A549 treated with GW870086 at 1 μM for 4 hours (cell line): ENCODE measurements at places on chromosomes 16 and 17. TPM values are rescaled to one million over a fixed set of nuclear protein-coding genes. Genes with fewer than 3 reads are reported as not detected.

DOC2A gene
- 1.7 to 2.3 TPM (median 1.9 TPM) in 5 replicates for total RNA-seq

IL21R gene
- 0.05 to 0.08 TPM (median 0.07 TPM) in 3 of 5 replicates, not detected in the others for total RNA-seq

CLDN9 gene
- 0.23 to 0.48 TPM (median 0.29 TPM) in 5 replicates for total RNA-seq

CDRT15L2 gene
- total RNA-seq = not detected in 5 replicates

FBXO39 gene
- not detected in 5 replicates for total RNA-seq

MYBBP1A gene
- 88.6 to 111 TPM (median 104 TPM) in 5 replicates for total RNA-seq
